ENCODE measurements at places on chromosomes 7 and 10.

DNA sequence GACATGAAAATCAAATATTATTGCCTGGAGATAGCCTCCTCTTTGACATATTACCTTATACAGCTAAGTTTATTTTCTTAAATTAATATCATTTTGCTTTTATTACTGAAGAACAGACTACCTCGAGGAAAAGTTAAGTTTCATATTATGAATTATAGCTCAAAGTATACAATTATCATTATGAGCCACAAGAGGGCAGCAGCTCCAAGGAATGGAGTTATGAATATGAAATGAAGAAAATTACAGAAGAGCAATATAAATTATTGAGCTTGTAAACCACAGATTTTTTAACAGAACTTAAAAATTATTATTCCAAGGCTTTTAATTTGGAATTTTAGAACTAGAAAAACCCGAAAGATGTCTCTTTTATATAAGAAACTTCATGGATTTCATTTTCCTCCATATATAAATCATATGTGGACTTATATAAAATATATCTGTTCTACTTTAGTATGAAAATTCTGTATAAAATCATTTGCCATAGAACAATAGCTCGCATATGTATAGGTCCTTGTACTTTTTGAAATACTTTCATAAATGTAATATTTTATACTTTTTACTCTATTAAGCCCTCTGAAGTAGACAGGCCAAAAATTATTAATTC lies 40.1 kb downstream of the IQUB start:
- no peak for DNase-seq

DNA sequence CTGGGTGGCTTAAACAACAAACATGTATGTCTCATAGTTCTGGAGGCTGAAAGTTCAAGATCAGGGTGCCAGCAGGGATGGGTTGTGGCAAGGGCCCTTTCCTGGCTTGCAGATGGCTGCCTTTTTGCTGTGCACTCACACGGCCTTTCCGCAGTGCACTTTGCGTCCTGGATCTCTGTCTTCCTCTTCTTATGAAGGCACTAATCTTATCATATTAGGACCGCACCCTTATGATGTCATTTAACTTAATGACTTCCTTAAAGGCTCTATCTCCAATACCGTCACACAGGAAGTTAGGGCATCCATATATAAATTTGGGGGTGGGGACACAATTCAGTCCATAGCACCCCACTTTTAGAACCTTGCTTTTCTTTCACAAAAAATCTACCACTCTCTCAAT lies 255.2 kb downstream of the SNX13 start:
- no peak for DNase-seq

DNA sequence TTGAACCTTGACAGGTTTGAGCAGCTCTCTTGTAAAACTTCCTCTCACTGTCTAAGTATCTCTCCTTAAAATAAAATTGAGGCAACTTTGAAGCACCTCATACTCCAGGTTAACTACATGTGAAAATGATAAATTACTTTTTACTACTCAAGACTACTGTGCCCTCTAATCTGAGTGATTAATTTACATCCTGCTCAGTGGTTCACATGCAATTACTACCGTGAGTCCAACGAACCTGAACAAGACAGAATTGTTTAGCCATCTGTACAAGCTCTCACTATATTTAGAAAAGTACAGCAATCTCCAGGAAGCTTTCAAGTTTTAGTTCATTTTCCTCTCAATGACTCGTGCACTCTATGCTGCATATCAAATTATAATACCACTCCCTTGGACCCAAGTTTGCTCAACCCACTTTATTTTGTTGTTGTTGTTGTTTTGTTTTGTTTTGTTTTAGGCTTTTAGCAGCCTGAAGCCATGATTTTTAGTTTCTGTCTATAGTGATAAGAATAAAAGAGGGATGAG lies 21.2 kb downstream of the PDE1C start:
- no peak for DNase-seq

GRCh38 chr7:25028370-25029021 lies 48.5 kb upstream of the OSBPL3 start:
- DNase-seq = no peak

DNA sequence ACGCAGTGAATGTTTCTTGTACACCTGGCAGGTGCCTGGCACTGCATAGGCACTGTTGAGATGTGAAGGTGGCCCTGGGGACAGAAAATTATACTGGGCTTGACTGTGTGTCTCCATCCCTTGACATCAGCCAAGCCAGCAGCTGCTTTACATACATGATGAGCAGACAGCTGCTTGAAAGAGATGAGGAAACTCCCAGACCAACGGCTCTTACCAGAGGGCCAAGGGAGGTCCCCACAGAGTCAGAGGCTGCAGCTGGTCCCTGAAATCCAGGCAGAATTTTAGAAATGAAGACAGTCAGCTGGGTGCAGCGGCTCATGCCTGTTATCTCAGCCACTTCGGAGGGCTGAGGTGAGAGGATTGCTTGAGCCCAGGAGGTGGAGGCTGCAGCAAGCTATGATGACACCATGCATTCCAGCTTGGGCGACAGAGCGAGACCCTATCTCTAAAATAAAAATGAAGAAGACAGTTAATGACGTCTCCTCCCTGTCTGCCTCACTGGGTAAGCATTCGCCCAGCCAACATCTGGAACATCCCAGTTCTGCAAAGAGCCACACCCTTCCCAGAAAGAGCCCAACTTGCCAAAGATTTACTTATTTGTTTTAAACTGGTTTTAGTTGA lies 17.6 kb downstream of the LIMK1 start:
- DNase-seq = no peak

DNA sequence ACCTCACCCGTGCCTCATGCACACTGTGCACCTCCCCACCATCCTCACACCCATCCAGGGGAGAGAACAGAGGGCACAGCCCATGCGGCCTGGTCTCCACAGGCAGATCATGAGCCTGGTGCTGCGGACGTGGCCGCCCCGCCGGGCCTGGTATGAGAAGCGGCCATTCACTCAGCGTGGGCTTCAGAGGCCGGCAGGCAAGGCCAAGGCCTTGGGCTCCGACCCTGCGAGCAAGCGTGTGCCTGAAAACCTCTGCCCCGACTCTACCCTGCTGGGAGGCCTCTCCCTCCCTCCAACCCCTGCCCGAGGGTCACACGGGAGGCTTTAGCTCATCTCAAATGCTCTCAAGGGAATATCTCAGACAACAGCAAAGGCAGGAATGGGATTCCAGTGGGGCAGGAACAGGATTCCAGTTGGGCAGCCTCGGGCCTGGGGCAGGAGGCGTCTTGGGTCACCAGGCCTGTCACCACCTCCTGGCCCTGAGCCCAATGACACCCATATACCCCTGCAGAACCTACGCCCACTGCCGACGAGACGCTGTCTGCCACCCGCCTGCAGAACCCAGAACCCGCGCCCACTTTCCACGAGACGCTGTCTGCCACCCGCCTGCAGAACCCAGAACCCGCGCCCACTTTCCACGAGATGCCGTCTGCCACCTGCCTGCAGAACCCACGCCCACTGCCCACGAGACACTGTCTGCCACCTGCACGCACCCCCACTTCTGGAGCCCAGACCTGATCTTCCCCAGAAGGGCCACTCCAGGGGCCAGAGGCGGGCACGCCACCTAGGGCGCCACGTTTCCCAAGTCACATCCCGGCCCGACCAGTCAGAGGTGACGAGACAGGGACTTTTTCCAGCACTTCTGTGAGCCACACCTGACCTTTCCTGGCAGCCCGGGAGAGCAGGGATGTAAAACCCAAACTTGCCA lies 38.9 kb downstream of the ADAP1 start:
- DNase-seq = no peak

GRCh38 chr10:60594476-60595051 lies 183.7 kb upstream of the CDK1 start:
- no peak for DNase-seq

DNA sequence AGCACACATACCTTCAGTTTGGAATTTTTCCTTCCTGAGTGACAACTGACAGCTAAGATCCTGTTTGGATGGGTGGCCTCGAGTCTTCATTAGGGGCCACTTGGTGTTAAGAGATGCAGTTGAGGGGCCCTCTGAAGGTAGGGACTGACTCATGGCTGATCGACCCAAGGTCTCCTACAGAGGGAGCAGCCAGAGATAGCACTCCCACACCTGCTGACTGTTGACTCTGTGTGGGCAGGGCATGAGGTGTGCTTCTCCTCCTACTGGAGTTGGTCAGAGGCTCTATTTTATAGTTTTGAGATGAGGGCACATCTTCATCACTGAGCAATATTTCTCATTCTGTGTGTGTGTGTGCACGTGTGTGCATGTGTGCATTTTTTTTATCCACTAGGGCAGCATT lies 378.8 kb upstream of the PODXL start:
- DNase-seq = no peak

- no peak for DNase-seq
Measured at GRCh38 chr10:8044908-8045725, 9.4 kb upstream of the GATA3 start.

DNA sequence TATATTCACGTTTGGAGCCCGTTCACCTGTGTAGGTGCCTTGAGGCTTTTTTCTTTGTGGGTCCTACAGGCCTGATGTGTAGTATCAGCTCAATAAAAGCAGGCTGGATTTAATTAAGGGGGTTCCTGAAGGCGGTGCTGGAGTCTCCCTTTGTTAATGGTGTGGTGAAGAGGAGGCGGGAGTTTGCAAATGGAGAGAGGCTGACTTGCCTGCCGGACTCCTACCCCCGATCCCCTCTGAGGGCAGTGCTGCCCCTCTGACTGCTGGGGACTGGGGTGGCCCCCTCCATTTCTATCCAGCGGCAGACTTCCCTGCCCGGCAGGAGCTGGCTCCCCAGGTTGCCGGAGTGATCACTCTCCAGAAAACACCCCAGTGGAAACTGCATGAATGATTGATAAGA lies 45.1 kb downstream of the ZMIZ1 start:
- no peak for DNase-seq

- no peak for DNase-seq
Measured at GRCh38 chr7:87575521-87575920, 25.2 kb downstream of the ABCB1 start.

GRCh38 chr7:120981117-120981516 lies 7.4 kb upstream of the CPED1 start:
- DNase-seq = no peak

- DNase-seq = no peak
Measured at GRCh38 chr10:98664329-98665042, 217.8 kb upstream of the HPS1 start.

DNA sequence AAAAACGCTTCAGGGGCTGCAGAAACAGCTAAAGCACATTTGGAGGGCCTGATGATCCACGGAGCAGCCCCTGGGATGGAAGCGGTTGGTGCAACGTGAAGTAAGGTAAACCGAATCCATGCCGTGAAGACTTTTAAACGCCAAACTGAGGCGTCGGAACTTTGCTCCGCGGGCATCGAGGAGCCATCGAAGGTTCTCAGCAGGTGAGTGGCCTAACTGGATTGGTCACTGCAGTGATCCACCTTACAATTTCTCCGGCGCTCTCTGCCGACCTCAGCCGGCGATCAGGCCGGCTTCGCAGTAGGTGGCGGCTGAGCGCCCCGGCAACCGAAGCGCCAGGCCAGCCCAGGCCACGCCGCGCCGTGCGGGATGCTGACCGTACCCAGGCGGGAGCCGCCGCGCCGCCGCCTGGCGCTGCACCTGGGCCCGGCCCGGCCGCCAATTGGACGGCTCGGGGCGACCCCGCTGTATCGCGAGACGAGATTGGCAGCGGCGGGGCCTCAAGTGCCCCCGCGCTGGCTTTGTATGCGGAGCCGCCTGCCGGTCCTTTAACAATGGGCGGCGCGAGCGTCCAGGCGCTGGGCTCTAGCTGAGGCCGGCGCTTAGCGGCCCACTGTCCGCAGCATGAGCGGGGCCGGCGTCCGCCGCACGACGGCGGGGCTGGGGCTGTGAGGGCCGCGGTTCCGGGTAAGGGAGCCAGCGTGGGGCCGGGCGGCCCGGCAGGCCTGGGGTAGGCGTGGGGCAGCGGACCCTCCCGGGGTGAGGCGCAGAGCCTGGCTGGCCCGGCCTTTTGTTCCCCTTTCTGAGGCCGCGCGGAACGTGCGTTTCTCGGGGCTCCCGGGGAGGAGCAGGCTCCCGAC lies at the start of gene CCNJ:
Gene CCNJ, plus strand, starts transcription at position 551 of the 860 bp plus-strand sequence. CDS start 811 bp downstream, outside the sequence.
- no peak for DNase-seq

GRCh38 chr10:71596759-71597158 lies 122.8 kb downstream of the C10orf105 start:
- no peak for DNase-seq

GRCh38 chr10:74913377-74913979 lies 87.1 kb downstream of the KAT6B start:
- no peak for DNase-seq

- DNase-seq = no peak
Measured at GRCh38 chr10:8628351-8628750, 573.9 kb downstream of the GATA3 start.

GRCh38 chr7:13908667-13909397 lies 80.6 kb downstream of the ETV1 start:
- DNase-seq = no peak

- no peak for DNase-seq
Measured at GRCh38 chr10:60399328-60399727, 9.7 kb upstream of the ANK3 start.

- DNase-seq = no peak
Measured at GRCh38 chr7:157576415-157576814, 239.6 kb downstream of the DNAJB6 start.

DNA sequence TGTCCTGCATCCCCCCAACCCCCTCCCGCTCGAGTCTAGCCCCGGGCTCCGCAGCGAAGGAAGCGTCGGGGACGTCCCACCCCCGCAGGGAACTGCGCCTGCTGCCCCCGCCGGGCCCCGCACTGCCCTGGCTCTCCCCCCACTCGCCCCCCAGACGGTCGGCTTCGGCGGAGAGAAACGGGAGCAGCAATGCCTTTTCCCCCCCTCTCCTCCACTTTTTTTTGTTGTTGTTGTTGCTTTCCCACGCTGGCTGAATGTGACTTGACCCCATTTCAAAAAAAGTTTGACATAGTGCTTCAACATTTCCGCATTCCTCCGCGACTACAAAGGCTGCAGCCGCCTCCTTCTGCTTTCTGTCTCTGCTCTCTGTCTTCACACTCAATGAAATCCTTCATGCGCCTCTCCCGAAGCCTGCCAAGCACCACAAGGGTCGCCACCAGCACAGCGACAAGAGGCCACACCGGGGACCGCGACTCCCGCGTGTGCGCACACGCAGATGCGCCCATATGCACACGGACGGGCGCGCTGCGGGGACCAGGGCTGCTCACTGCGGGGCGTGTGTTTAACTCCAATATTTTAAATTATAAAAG lies 1.0 kb downstream of the CDK6 start:
- DNase-seq = no peak

DNA sequence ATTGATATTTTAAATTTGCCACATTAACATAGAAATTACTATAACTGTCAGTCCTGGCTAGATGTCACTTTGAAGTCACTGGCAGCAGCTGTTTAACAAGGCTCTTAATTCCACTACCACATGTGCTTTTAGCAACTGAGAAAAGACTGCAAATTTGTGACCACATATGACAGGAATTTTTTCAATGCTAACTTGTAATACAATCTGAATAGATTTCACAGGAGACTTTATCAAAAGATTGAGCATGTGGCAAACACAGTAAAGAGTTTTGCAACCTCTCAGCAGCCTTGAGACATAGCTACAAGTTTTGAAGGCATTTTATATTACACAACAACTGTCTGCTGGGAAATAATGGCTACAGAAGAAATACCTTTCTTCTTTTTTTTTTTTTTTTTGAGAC lies 73.0 kb downstream of the MICU1 start:
- DNase-seq = no peak

GRCh38 chr7:17142831-17143541 lies 155.5 kb upstream of the AHR start:
- DNase-seq = no peak

- no peak for DNase-seq
Measured at GRCh38 chr10:62915158-62915557, 99.0 kb upstream of the EGR2 start.

GRCh38 chr7:129468087-129468486 lies 33.9 kb downstream of the STRIP2 start:
- DNase-seq = no peak

- DNase-seq = no peak
Measured at GRCh38 chr7:111942450-111943081, 263.6 kb downstream of the DOCK4 start.

- no peak for DNase-seq
Measured at GRCh38 chr10:77321838-77322237, 315.8 kb downstream of the KCNMA1 start.
